Activated CD8-positive, alpha-beta memory T cell treated with anti-CD3 and anti-CD28 coated beads, Interleukin-2, amount 50 U/mL, for 48 hours (primary cell): ENCODE measurements at places on chromosomes 1 and 21.

- DNase-seq: no peak
These were observed 404.5 kb upstream of the LRRC7 start for GRCh38 chr1:69163241-69163640.

DNA sequence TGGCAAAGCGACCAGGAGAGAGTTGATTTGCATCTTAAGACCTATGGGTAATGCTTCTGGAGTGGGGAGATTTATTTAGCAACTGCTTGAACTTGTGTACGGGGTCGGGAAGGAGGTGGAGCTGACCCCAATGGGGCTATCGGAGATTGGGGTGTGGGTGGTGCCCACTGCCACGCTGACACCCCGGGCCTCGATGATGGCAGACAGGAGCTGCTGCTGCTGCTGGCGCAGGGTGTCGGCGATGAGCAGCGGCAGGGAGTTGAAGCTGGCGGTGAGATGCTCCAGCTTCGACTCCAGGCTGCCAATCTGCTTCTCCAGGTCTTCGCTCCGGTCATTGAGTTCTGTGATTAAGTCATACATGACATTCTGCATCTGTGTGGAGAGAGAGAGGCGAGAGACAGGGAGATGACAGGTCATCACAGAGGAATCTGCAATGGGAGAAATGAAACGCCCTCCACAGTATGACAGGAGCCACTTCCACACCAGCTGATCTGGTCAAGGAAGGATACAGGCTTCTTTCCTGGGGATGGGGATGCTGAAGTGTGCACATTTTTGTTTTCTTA is 100.0 kb upstream of the ADAR start:
- no peak for DNase-seq

GRCh38 chr1:79105500-79105899 is 99.0 kb upstream of the ADGRL4 start:
- DNase-seq: no peak

GRCh38 chr1:12593621-12594066 is 24.4 kb downstream of the DHRS3 start:
- DNase-seq: no peak

DNA sequence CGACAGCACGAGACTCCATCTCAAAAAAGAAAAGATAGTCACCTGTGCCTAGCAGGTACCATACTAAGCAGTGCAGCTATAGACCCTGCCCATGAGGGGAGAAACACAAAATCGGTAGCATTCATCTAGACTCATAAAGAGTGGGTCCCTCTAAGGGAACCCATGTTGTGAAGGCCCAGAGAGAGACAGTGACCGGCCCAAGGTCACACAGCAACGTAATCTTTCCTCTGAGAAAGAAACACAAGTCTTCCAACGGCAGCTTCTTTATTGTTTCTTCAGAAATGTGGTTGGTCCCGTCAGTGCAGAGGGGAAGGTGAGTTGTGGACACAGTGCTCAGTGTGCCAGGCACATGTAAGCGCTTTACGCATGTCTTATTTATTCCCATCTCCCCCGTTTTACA is 198.6 kb upstream of the TMEM51 start:
- DNase-seq: no peak

GRCh38 chr1:236854605-236854983 is 59.5 kb downstream of the MTR start:
- DNase-seq: no peak

DNA sequence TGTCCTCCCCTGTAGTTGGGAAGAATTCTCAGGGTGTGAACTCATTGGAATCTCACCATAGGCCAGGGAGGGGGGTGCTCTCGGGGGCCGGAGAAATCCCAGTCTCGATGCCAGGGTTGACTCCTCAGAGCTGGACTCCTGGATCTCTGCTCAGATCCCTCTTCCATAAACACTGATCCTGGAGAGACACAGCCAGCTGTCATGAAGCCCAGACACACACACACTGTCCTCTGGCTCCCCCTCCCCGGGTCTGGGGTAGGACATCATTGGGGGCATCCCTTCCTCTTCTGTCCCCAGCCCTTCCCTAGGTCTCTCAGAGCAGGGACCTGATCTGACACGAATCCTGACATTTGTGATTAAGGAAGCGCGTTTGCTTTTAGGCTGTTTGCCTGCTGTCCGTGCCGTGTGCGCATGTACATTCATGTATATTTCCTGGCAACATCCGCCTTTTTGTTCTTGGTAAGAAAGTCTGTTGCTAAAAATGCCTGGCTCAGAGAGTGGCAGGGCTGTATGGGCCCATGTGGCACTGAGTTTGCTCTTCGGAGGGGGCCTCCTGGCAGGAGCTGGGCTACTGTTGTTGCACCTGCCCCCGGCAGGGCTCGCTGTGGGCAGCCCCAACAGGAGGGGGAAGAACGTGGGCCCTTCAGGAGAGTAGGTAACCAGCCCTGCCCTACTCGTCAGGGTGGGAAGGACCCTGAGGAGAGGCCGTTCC is 45.4 kb upstream of the SELENON start:
- no peak for DNase-seq

DNA sequence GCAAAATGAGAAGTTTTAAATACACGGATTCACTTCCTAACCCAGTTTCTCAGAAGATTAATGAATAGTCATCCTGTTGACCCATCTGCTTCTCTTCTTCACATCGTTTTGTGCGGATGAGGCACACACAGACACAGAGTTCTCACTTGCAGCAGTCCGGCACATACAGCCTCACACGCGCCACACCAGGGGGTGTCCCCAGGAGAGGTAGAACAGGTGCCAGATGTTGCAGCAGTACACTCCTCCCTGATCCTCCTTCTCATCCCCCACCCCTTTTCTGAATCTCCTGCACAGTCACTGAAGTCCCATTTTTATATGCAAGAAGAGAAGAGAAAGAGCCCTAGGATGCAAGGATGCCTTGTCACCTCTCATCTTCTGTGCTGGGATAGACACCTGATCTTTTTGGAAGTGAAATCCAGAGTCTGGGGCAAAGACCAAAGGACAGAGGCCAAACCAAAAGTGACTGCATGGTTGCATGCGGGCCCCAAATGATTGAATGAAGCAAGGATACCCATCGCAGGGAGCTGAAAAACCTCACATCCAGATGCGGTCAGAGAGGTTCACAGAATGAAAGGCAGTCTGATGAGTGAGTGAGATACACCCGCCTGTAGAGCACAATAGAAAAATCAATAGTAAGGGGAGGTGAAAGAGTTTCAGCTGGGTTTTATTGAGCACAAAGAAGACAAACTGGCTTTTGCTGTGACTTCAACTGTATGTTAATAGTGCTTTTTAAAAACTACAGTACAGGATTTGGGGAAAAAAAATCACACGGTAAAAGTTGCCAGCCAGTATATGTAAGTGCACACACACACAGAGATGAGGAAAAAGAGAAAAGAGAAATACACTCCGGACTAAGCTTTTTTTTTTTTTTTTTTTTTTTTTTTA is 28.9 kb downstream of the PBX1 start:
- DNase-seq: no peak

GRCh38 chr1:234601301-234602017 is 8.5 kb downstream of the IRF2BP2 start:
- no peak for DNase-seq

- no peak for DNase-seq
These were observed 126.8 kb upstream of the ZNF644 start for GRCh38 chr1:91148641-91149069.

DNA sequence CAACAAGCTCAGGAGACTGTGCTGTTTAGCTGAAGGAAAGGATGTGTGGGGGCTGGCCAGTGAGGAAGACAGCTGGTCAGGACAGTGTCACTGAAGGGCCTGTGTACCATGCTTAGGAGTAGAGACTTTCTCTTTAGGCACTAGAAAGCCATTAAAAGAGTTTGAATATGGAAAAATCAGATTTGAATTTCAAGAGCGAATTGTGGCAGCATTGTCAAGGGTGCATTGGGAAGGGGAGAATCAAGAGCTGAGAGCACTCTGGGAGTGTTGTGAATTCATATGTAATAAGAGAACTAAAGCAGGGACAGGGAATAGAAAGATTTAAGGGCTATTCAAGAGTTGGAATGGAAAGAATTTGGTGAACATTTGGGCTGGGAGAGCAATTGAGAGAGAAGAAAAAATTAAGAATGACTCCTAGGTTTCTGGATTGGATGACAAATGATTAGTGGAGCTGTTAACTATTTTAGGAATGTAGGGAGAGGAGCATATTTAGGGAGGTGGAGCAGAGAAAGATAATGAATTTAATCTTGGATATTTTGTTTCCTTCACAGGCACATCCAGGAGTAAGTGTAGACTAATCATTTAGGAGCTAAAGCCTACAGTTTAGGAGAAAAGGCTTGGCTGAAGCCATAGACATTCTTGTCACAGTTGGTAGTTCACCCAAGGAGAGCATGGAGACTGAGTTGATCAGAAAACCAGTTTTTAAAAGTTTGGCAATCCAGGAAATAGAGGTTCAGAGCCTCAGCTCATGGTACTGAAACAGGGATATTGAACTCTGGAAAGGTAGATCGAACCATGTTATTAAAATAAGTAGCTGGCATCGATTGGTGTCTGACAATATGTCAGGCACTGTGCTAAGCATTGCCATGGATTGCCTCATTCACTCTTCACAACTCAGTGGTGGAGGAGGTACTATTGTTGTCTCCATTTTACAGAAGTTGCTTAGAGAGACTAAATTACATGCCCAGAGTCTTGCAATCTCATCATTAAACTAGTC is 23.1 kb upstream of the TOR3A start:
- DNase-seq: no peak
